Epithelial cell of esophagus (primary cell): ENCODE measurements at places on chromosomes 2 and 18.
A peak's percentile ranks its signal among the peaks of the same experiment; 100 is the strongest.

- DNase-seq, result peak; percentile 21
These were observed 11.6 kb upstream of the DYNC2LI1 start for GRCh38 chr2:43762286-43762685.

DNA sequence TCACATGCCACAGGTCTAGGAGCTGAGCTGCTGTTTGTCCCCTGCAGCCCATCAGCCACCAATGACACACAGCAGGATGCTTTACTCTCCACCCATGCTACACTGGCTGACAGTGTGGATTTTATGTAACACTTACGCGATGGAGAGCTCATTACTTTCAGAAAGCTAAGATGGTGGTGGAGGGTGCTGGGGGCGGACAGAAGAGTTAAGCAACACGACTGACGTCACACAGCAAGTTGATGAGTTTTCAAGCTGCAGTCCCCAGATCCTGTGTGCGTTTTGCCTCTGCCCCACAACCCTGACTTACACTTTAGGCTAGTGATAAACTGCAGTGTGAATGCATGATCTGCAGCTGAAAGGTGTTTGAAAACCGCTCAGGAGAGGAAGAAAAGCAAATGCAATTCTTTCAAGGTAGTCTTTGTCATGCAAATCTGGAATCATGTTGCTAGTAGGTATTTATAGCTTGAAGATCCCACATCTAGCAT, 42.4 kb downstream of the MRPS5 start:
- DNase-seq, result no peak

DNA sequence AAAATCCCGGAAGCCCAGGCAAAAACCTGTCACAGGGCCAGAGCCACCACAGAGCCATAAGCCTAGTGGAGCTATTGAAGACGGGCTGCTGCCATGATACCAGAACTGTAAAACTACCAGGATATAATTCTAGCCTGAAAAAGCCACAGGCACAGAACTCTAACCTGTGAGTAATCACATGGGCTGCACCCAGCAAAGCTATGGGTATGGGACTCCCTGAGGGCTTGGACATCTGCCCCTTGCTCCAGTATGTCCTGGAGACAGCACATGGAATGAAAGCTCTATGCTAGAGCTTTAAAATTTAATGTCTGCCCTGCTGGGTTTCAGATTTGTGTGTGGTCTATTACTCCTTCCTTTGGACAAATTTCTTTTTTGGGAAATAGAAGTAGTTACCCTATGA, 2183.6 kb upstream of the CELF4 start:
- DNase-seq, result peak; percentile 11

- DNase-seq, result no peak
These were observed 15.9 kb downstream of the PDIA6 start for GRCh38 chr2:10796703-10797102.

DNA sequence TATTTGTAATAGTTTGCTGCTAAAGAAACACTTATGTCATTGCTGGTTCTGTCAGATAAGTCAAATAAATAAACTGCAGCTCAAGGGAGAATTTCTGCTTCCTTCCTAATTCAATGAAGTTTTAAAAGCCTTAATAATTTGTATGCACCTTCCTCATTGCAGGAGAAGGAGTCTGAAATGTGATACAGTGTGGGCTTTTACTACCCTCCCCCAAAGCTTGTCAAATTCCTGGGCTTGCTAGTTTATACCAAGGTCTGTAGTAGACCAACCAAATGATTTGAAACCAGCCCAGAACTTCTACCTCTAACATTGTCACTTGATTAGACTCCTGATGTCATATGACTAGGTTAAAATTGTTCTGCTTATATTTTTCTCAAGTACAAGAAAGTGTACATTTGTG, 131.8 kb downstream of the DTNA start:
- DNase-seq, result no peak

DNA sequence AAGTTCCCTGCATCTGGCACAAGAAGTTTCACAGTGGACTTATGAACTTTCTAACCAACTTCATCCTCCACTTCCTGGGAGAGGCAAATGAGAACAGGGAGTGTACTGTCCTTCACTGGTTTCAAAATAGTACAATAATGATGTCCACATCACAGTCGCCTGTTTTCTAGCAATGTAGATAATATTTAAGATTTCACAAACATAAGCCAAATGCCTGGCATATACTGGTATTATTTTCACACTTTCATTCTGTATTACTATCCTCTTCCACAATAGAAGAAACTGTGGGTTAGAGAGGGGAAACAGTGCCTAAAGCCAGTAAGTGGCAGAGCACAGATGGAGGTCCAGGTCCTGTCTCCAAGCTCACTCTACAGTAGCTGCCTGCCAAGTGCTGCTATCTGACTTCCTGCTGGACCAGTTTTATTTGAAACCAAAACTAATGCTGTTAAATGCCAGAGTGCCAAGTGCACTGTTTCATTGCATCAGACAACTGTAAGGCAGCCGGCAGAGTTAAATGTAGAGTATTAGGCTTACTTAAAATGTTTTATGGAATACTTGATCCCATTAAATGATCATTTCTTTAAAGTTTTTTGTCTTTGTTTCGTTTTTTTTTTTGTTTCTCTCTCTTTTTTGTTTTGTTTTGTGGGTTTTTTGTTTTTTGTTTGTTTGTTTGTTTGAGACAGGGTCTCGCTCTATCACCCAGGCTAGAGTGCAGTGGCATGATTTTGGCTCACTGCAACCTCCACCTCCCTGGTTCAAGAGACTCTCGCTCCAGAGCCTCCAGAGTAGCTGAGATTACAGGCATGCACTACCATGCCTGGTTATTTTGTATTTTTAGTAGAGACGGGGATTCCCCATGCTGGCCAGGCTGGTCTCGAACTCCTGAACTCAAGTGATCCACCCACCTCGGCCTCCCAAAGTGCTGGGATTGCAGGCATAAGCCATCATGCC, 15.1 kb downstream of the COBLL1 start:
- DNase-seq, result peak; percentile 84

- DNase-seq, result no peak
These were observed 506.7 kb downstream of the CMPK2 start for GRCh38 chr2:6358985-6359384.
